ENCODE measurements at places on chromosomes 6 and 20.

DNA sequence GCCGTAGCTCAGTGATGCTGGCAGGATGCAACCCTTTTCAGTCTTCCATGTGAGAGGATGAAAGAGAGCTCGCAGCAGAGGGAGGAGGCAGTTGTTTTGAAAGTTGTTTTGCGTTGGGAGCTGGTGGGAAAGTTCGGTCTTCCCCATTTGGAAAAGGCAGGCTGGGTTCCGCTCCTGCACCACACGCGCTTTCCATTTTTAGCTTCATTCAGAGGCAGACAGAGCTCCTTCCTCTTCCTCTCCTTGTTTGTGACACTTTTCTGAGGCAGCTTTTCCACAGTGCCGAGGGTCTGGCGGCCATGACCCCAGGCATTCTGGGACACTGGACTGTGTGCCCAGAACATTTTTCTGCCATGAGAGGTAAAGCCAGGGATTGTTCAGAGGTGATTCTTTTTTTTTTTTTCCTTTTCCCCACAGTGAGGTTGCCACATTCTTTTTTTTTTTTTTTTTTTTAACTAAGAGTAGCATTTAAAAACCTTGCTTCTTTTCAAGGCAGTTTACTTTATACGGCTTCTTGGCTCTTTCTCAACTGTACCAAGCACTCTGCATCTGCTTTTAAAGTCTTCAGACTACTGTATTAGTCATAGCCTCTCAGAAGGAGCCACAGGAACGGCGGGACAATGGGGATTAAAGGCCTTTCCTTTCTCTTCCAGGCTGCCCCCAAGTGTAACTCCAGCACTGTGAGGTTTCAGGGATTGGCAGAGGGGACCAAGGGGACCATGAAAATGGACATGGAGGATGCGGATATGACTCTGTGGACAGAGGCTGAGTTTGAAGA lies 1.6 kb downstream of the PRDM1 start:
- peak; percentile 18 for DNase-seq

DNA sequence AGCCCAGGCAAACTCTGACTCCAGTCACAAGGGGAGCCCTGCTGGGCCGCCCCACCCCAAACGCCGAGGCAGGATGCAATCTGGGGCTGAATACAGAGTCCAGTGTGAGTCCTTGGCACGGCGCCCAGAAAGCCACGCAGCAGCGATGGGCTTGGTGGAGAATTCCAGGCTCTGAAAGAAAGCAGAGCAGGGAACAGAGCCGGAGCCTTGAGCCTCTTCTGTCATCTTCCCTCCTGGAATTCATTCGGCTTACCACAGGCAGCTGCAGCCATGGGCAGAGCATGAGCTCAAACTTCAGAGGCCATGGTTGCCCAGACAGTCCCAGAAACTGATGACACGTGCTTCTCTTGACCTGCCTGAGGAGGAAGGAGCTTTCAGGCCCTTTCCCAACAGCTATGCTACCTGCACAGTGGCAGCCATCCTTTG lies 441.1 kb upstream of the JARID2 start:
- peak; percentile 31 for DNase-seq

DNA sequence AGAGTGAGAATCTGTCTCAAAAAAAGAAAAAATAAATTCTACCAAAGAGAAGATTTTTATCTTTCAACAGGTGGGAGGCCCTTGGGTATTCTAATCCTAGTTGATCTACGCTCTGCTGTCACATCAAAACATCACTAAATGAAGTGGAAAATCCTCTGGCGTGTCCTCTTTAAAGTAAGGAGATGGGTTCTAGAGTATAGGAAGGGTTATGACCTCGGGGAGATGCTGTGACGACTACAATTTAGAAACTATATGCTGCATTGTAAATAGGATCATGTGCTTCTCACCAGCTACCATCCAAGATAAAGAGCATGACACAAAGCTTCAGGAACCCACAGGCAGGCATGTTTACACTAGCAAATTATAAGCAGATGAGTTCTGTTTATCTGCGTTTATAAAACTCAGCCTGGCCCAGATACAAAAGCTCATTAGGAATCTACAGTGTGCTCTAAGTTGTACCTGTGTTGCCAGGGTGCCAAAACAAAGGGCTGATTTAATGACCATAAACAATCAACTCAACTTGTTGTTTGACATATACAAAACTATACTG lies 197.1 kb upstream of the PLN start:
- DNase-seq: no peak

- DNase-seq: no peak
Observed at GRCh38 chr6:19655744-19656143, 181.4 kb upstream of the ID4 start.

GRCh38 chr20:33097001-33097400 lies 17.6 kb downstream of the BPIFB4 start:
- DNase-seq: no peak

DNA sequence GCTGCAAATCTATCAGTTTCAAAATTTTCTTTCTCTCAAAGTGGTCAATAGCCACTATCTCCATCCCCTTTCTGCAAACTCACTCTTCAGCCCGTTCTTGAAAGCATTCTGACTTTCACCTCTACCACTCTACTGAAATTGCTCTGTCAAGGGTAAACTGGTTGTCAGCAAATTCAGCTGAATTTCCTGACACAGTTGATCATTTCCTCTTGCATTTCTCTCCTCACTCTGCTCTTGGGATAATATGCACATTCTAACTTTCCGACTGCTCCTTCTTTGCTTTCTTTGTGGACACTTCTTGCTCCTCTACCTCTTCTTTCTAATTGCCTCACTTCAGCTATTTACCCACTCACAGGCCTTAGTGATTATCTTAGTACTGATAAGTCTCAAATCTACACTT lies 73.7 kb upstream of the TINAG start:
- no peak for DNase-seq

- DNase-seq: no peak
Observed at GRCh38 chr6:25312703-25313102, 33.5 kb downstream of the CARMIL1 start.

- DNase-seq: no peak
Observed at GRCh38 chr6:149969635-149970034, 5.9 kb downstream of the ULBP1 start.

DNA sequence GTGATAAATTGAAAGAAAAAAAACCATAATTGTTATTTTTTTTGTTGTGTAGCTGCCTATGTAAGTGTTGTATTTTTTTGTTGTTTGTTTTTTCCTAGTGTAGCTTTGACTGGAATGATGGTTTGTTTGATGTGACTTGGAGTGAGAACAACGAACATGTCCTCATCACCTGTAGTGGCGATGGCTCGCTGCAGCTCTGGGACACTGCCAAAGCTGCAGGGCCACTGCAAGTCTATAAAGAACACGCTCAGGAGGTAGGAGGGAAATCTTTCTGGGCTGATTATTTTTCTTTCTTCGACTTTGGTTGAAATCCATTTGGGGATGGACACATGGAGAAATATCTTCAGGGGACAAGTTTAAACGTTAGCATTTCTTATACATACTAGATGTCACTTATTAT lies 3.8 kb downstream of the PEX7 start:
- no peak for DNase-seq

GRCh38 chr20:34363465-34364222 lies 571 bp downstream of the ITCH start:
- peak; percentile 31 for DNase-seq

- no peak for DNase-seq
Observed at GRCh38 chr20:62138204-62138543, 5.0 kb downstream of the PSMA7 start.

DNA sequence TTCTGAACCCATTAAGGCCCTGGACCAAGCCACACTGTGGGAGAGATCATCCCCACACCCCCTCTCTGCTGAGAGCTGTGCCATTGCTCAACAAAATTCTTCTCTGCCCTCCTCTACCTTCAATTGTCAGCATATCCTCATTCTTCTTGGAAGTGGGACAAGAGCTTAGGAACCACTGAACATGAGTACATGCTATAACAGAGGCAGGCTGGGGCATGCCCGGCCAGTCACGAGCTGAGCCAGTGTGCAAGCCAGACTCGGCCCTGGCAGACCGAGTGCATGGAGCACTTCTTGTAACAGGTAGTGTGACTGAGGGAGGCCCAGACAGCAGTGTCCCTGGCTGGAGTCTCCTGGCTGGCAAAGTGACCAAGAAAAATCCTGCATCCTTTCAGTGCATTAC lies 149.2 kb downstream of the MOXD1 start:
- no peak for DNase-seq

GRCh38 chr20:3115190-3116107 lies 30.9 kb upstream of the AVP start:
- no peak for DNase-seq
